Naive thymus-derived CD4-positive, alpha-beta T cell (primary cell): ENCODE measurements at places on chromosomes 12 and 14. TPM values are rescaled to one million over a fixed set of nuclear protein-coding genes. Genes with fewer than 3 reads are reported as not detected.

DNA sequence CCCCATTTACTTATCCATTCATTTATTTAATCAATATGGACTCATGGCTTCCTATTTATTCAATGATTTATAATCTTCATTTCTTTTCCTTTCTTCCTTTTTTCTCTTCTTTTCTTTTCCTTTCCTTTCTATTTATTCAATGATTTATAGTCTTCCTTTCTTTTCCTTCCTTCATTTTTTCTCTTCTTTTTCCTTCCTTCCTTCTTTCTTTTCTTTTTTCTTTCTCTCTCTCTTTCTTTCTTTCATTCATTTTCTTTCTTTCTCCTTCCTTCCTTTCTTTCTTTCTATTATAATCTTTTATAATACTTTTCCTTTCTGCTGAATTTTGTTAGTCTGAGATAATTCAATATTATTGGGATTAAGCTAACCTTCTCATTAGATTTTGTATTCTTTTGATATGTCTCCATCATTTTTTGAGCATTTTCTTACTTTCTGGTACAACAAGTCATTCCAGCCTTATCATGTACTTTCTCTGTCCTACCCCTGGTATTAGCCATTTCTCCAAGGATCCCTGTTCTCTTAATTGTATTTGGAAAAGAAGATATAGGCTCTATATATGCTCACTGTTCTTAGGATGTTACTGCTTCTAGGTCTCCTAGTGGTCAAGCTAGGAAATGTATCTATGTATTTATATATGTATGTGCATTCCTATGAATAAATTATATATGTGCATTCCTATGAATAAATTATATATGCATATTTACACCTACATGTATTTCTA lies 12.1 kb downstream of the LACRT start:
- no peak for DNase-seq

DNA sequence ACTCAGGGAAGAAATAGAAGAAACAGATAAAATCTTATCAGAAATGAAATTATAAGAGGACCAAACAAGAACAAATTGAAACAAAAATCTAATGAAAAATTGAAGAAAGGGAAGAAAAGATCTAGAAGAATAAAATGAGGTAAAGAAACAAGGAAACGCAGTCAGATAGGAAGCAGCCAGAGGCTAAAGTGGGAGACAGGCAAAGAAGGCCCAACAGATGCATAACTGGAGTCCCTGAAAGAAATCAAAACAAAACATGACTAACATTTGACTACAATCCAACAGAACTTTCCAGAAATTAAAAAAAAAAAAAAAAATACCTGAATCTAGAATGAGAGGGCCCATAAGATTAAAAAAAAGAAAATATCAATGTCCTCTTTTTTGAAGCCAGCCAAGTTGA lies 65.6 kb downstream of the AMN start:
- DNase-seq: no peak

- DNase-seq: no peak
Observed at GRCh38 chr14:55746558-55746957, 166.6 kb downstream of the KTN1 start.

- DNase-seq: no peak
Observed at GRCh38 chr12:3745152-3745551, 7.8 kb downstream of the CRACR2A start.

DNA sequence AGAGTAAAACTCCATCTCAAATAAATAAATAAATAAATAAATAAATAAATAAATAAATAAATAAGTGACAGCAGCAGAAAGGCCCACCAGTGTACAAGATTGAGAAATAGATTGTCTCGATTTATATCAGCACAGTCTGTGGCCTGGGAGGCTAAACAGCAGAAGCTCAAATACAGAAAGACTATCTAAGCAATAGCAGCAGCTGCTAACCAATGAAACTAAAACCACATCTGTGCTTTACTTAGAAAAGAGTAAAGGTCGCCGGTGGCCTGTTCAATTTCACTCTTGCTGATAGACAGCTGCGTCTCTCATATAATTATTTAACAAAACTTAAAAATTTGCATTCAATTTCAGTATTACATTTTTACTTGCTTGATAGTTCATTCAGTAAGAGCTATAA lies 325.7 kb downstream of the CEP128 start:
- DNase-seq: no peak

GRCh38 chr12:31323391-31324115 lies 2.4 kb downstream of the SINHCAF start:
- no peak for DNase-seq

DNA sequence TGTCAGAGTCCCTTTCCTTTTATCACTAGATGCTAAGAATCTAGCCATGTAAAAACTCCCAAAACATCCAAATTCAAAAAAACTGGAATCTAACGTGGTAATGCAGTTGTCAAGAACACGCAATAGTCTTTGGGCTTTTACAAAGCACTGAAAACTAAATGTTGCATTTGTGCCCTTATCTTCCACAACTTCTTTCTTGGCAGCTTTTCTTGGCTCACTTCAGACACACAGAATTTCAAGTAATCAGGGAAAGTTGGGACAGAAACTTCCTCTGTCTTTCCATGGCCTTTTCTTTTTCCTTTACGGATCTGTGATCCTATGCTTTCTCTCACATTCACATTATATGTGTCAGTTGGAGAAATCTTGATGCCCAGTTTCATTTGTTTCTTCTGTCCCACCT lies 136.0 kb downstream of the CRADD start:
- DNase-seq: no peak

DNA sequence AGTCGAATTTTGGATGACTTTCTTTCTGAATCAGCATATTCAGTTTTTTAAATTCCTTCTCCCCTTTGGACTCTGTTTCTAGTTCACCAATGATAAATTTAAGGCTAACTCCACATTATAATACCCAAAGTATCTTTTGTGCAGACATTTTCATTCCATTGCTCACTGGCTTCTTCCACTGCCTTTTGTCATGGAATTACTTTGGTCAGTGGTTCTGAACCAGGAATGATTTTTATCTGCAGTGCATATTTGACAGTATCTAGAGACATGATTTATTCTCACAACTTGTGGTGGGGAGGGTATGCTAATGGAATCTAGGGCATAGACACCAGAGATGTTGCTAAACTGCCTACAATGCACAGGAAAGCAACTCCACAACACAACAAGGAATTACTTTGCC lies 234.4 kb upstream of the PRKD1 start:
- DNase-seq: no peak

DNA sequence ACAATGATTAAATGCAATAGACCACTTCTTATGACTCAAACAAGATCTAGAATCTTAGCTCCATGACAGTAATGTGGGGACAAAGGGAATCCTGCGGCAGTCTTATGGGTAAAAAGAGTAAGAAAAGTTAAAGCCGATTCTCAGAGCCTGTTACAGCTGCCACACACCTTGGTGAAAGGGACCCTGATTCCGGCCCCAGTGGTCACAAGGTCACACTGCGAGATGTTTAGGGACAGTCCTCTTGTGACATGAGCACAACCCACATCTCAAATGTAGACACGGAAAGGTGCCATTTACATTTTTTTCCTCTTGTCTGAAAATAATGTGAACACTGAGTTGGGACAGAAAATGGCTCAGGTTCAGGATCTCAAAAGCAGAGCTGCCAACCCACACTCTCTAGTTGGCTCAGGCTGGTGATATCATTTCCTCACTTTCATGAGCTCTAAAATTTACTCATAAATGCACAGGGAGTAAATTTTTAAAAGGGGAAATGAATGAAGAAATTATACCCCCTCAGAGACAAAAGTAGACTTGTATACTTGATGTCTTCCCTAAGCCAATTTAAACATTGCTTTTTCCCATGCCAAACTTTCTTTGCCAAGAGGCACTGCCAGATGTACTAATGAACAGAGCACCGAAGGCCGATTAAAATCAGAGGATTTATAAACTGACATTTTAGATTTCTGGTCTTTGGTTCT lies 113.1 kb upstream of the OVCH1 start:
- DNase-seq: no peak

- DNase-seq: no peak
Observed at GRCh38 chr12:89933911-89934310, 225.3 kb upstream of the ATP2B1 start.

GRCh38 chr14:93628048-93628447 lies 160.2 kb downstream of the PRIMA1 start:
- DNase-seq: no peak

GRCh38 chr12:72139411-72139810 lies 132.8 kb upstream of the TRHDE start:
- DNase-seq: no peak

The TSPAN19 gene
- total RNA-seq: not detected

The CLEC2D gene
- 337 TPM for total RNA-seq

The TAS2R9 gene
- total RNA-seq: not detected
